ENCODE measurements at places on chromosomes 4 and X.
A peak's percentile ranks its signal among the peaks of the same experiment; 100 is the strongest.

GRCh38 chr4:133921280-133922195, 280.1 kb downstream of the PABPC4L start:
- H3K27ac ChIP-seq, result no peak overlapping the region
- no peaks in the 10 kb centered on the region for H3K4me1 ChIP-seq
- no peaks in the 10 kb centered on the region for H3K36me3 ChIP-seq
- no peaks in the 10 kb centered on the region for H3K27me3 ChIP-seq
- DNase-seq, result no peak

- no peak for DNase-seq
- peaks cover 17% of the 10 kb centered on the region for H3K4me1 ChIP-seq
- no peak overlapping the region for H3K4me3 ChIP-seq
- H3K27me3 ChIP-seq, result no peaks in the 10 kb centered on the region
- H3K27ac ChIP-seq, result no peak overlapping the region
Observed at GRCh38 chrX:48974033-48974432, 2.4 kb upstream of the KCND1 start.

DNA sequence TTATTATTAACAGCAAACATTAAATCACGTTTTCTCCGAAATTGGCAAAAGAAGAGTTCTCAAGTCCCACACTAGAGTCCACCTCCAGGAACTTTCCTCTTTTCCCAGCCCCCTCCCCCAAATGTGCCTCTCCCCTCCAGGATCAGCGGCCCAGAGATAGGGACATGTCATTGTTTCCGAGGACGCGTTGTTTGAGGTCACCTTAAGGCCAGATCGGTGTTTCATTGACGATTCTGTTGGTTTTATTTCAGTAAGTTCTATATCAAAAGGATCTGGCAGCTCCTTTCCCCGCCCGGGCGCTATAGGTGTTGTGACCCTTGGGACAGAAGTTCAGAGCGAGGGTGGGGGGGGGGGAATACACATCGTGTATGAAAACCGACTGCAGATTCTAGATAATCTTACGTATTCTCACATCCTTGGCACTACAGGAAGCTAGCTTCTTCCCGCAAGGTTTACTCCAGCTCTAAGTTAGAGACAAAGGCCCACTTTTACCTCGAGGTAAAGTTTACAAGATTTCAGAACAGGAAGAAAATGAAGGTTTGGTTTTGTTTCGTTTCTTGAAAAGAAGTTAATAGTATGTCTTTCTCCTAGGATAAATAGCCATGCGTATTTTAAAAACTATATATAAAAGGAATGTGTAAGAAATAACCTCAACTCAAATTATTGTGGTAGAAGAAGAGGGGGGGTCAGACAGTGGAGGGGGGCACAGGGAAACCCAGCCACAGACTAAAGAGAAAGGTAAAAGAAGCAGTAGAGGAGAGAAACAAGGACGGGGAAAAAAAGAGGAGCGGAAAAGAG, 739 bp upstream of the MSX1 start:
- peaks cover 100% of the 10 kb centered on the region for H3K27me3 ChIP-seq
- no peak overlapping the region for H3K27ac ChIP-seq
- H3K4me1 ChIP-seq, result peaks cover 74% of the 10 kb centered on the region
- peak overlapping the region; percentile 74 for H3K4me3 ChIP-seq
- no peak for DNase-seq

GRCh38 chrX:118337687-118338086, 8.2 kb upstream of the WDR44 start:
- no peak overlapping the region for H3K27ac ChIP-seq
- no peaks in the 10 kb centered on the region for H3K27me3 ChIP-seq
- no peaks in the 10 kb centered on the region for H3K36me3 ChIP-seq
- no peak for DNase-seq
- no peak overlapping the region for H3K4me3 ChIP-seq

GRCh38 chr4:24595659-24596058, 11.3 kb upstream of the DHX15 start:
- H3K27me3 ChIP-seq, result no peaks in the 10 kb centered on the region
- H3K27ac ChIP-seq, result peak overlapping the region; percentile 38

DNA sequence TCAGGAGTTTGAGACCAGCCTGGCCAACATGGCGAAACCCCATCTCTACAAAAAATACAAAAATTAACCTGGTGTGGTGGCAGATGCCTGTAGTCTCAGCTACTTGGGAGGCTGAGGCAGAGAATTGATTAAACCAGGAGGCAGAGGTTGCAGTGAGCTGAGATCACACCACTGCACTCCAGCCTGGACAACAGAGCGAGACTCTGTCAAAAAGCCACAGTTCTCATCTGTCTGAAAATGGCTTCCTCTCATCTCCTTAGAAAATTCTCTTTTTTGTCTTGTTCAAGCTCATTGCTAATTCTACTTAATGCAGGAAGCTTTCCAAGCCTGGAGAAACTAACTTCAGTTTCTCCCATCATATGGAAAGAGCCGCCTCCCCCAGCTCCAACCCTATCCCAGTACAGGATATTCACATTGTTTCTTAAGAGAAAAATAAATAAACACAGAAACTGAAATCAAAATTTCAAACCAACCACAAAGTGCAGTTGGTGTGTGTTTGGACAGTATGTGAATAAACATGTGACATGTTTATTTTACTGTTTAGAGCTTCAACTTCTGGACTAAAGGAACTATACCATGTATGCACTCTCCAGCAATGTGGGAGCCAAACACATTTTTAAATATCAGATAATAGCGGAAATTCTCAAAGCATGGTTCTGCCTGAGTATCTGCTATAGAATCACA, 55.0 kb upstream of the GAB1 start:
- H3K4me3 ChIP-seq, result no peak overlapping the region
- H3K4me1 ChIP-seq, result peaks cover 13% of the 10 kb centered on the region
- H3K27ac ChIP-seq, result no peak overlapping the region
- DNase-seq, result no peak

DNA sequence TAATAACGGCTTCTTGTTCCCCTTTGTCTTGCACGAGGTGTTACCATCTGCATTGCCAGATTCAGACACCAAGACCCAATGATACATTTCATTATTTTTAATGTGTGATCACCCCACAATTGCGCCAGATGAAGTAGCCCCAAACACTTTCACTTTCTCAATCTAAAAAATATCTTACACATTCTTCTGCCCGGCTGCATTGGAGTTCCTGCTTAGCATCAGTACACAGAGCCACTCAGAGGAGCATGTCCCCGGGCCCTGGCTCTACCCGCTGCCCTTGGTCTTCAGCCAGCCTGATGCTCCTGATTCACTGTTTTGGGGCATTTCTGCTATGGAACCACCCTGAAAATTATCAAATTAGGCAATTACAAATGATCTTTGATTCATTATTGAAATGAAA, 66.0 kb upstream of the TENM3 start:
- DNase-seq, result no peak
- H3K27me3 ChIP-seq, result no peaks in the 10 kb centered on the region
- H3K4me1 ChIP-seq, result no peaks in the 10 kb centered on the region
- no peak overlapping the region for H3K4me3 ChIP-seq

GRCh38 chrX:131987252-131987651, 35.9 kb upstream of the STK26 start:
- no peak for DNase-seq
- H3K27ac ChIP-seq, result no peak overlapping the region
- H3K36me3 ChIP-seq, result no peaks in the 10 kb centered on the region
- no peak overlapping the region for H3K4me3 ChIP-seq

GRCh38 chr4:173357939-173358338, 12.8 kb upstream of the SAP30 start:
- no peaks in the 10 kb centered on the region for H3K4me1 ChIP-seq
- H3K27ac ChIP-seq, result no peak overlapping the region
- H3K36me3 ChIP-seq, result no peaks in the 10 kb centered on the region

- no peaks in the 10 kb centered on the region for H3K4me1 ChIP-seq
- H3K27me3 ChIP-seq, result no peaks in the 10 kb centered on the region
- no peak for DNase-seq
- H3K36me3 ChIP-seq, result no peaks in the 10 kb centered on the region
- no peak overlapping the region for H3K4me3 ChIP-seq
Observed at GRCh38 chrX:69389101-69389501, 115.0 kb upstream of the NALF2 start.

GRCh38 chr4:147201016-147201415, 255.4 kb upstream of the TTC29 start:
- no peak overlapping the region for H3K4me3 ChIP-seq
- H3K27ac ChIP-seq, result no peak overlapping the region
- no peaks in the 10 kb centered on the region for H3K36me3 ChIP-seq
- H3K27me3 ChIP-seq, result no peaks in the 10 kb centered on the region
- no peak for DNase-seq
- peaks cover 14% of the 10 kb centered on the region for H3K4me1 ChIP-seq

GRCh38 chr4:120549011-120549570, 373.4 kb downstream of the PRDM5 start:
- H3K27me3 ChIP-seq, result no peaks in the 10 kb centered on the region
- H3K4me1 ChIP-seq, result no peaks in the 10 kb centered on the region
- H3K4me3 ChIP-seq, result no peak overlapping the region
- no peak for DNase-seq
- H3K27ac ChIP-seq, result no peak overlapping the region

GRCh38 chrX:115373308-115373707, 83.8 kb downstream of the LUZP4 start:
- H3K27me3 ChIP-seq, result no peaks in the 10 kb centered on the region
- no peak for DNase-seq
- no peaks in the 10 kb centered on the region for H3K36me3 ChIP-seq
- H3K27ac ChIP-seq, result no peak overlapping the region
- H3K4me1 ChIP-seq, result no peaks in the 10 kb centered on the region

DNA sequence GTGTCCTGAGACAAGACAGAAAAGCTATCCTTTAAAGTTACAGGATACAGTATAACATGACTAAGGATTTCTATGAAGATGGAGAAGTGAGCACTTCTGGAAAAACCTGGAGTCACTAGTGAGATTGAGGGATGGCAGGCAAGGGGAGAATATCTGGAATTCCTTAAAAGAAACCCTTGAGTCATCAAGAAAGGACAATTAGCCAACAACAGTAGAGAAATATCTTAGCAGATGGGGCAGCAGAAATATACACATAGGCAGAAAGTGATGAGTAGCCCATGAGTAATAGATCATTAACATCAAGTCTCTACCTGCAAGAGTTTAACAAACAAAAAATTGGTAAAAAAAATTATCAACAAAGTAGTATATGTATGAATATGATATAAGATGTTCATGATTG, 858.8 kb upstream of the FRG1 start:
- no peaks in the 10 kb centered on the region for H3K27me3 ChIP-seq
- H3K36me3 ChIP-seq, result no peaks in the 10 kb centered on the region
- no peak for DNase-seq
- H3K27ac ChIP-seq, result no peak overlapping the region
- no peaks in the 10 kb centered on the region for H3K4me1 ChIP-seq

GRCh38 chrX:37993837-37994619, 12.3 kb upstream of the SYTL5 start:
- DNase-seq, result peak; percentile 71
- H3K36me3 ChIP-seq, result no peaks in the 10 kb centered on the region
- no peaks in the 10 kb centered on the region for H3K4me1 ChIP-seq

Data from stomach (tissue), 19 donors.